Right renal cortex interstitium (tissue), 3 donors: ENCODE measurements at places on chromosomes 11 and 22. TPM values are rescaled to one million over a fixed set of nuclear protein-coding genes. Genes with fewer than 3 reads are reported as not detected.

Gene OR5B21
- not detected for polyA plus RNA-seq

Gene AAMDC
- polyA plus RNA-seq = 52.0 TPM

Gene FBLN1
- polyA plus RNA-seq = 79.1 TPM

Gene XKR3
- polyA plus RNA-seq = not detected

DNA sequence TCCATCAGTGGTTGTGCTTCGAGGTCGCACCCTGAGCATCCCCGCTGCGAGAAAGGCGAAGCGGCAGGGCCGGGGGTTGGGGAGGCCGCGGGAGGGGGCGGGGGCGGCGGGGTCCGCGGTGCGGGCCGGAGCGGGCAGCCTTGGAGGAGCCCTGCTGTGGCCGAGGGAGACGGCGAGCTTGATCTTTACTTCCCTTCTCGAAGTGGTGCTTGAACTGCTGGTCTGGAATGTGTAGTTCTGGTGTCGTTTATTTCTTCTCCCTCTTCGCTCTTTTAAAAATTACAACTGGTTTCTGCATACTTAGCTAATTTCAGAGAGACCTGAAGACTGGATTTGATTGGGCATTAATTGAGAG is 1.1 kb downstream of the APLP2 start:
- no peak for DNase-seq

- DNase-seq = no peak
These were observed 913 bp downstream of the ZNHIT2 start for GRCh38 chr11:65116370-65117205.

DNA sequence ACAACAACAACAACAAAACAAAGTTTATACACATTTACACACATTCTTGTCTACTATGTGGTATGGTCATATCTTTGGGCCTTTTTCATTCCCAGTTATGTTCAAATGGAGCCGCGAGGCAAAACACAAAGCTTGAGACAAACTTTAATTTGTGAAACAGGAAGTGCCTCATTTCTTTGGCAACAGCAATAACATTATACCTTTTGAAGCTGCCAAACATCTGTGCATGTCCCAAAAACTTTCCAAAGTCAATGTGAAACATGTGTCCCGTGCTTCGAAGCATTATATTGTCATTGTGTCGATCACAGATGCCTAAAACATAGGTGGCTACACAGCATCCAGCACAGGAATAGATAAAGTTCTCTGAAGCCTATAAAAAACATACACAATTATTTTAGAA is 25.0 kb upstream of the RPS13 start:
- DNase-seq = no peak

DNA sequence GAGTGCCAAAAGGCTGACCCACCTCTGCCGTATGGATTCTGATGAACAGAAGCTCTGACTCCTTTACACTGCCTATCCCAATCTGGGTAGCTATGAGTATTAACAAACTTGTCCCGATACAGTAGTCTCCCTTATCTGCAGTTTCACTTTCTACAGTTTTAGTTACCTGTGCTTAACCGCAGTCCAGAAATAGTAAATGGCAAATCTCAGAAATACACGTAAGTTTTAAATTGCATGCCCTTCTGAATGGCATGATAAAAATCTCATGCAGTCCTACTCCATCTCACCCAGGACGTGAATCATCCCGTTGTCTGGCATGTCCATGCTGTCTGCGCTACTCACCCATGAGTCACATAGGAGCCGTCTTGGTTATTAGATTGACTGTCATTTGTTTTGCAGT is 68.8 kb downstream of the SNX19 start:
- DNase-seq = no peak

DNA sequence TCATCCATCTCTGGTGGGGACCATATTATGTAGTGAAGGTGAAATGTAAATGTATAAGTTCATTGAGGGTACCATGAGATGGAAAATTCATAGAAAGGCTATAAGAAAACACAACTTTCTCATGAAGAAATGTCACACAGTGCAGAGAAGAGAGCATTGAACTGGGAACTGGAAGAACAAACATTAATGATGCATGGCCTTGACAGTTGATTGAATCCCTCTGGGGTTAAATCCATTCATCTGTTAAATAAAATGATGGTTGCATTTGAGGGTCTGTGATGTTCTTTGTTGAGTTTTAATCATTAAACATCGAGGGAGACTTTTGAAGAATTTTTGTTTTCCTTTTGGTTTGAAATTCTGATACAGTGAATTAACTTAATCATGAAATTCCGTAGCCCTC is 1401.4 kb downstream of the FAM181B start:
- no peak for DNase-seq

DNA sequence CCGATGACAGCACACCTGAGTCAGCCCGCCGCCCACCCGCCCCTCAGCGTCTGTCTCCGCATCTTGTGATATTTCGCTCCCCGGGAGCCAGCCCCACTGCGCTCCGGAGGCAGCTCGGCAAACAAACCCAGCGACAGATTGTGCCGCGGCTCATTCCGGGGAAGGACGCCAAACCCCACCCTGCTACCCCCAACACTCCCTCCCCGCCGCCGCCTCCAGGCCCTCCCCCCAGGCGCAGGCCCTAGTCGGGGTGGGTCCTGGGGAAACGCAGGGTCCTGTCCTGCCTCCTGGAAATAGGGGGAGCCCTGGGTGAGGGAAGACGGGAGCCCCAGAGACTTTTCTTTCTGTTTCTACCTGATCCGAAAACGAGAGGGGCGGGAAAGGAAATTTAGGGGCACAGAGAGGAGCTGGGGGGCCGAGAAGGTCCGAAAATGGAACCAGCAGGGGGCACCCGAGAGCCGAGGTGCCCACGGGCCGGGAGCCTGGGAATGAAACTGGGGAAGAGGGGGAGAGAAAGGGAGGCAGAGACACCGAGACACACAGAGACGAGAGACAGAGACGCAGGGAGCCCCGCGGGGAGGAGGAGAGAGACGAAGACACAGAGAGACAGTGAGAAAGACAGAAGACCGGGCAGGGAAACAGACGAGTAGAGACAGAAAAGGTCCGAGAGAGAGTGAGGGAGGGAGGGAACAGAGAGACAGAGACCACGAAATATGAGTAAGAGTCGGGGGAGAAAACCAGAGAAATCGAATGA is 1.7 kb upstream of the RTN4RL2 start:
- DNase-seq = no peak

GRCh38 chr22:37343863-37344734 is 61.8 kb downstream of the CYTH4 start:
- no peak for DNase-seq
